ENCODE measurements at places on chromosomes 3 and 15. TPM values are rescaled to one million over a fixed set of nuclear protein-coding genes. Genes with fewer than 3 reads are reported as not detected.

GRCh38 chr3:156605686-156606605 lies 51.0 kb upstream of the SSR3 start:
- peak; percentile 83 for DNase-seq

- DNase-seq, result no peak
These were observed 143.8 kb upstream of the BCL6 start for GRCh38 chr3:187889106-187889505.

GRCh38 chr3:57135964-57136719 lies 29.0 kb downstream of the IL17RD start:
- no peak for DNase-seq

DNA sequence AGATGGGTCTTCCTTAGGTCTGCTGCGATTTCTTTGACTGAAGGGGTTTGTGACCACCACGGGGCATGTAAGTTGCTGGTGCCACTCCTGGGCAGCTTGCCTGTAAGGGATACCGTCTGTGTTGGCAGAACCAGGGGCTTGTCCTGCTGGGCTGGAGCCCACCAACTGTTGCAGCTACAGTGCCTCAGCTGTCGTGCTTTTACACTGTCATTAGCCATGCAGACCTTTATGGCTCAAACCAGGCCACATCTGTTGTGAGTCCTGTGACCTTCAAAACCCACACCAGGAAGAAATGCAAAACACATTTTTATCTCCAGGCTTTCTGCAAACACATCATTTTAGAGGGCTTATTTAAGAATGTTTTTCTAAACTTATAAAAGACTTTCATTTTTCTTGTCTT lies 168.7 kb downstream of the PTPRG start:
- DNase-seq, result no peak

DNA sequence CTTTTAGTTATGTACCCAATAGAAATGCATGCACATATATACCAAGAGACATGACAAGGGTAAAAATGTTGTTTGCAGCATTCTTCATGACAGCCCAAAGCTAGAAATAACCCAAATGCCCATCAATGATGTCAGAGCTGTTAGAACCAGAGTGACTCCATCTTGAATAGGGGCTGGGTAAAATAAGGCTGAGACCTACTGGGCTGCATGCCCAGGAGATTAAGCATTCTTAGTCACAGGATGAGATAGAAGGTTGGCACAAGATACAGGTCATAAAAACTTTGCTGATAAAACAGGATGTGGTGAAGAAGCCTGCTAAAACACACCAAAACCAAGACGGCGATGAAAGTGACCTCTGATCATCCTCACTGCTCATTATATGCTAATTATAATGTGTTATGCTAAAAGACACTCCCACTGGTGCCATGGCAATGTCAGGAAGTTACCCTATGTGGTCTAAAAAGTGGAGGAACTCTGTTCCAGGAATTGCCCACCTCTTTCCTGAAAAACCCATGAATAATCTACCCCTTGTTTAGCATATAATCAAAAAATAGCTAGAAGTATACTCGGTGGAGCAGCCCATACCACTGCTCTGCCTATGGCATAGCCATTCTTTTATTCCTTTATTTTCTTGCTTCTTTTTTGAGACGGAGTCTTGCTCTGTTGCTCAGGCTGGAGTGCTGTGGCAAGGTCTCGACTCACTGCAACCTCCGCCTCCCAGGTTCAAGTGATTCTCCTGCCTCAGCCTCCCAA lies 32.9 kb downstream of the ZBTB11 start:
- DNase-seq, result peak; percentile 96

The GOLGA8J gene
- not detected for total RNA-seq

- peak; percentile 60 for DNase-seq
These were observed 252.7 kb upstream of the ZPLD1 start for GRCh38 chr3:102182162-102182561.

DNA sequence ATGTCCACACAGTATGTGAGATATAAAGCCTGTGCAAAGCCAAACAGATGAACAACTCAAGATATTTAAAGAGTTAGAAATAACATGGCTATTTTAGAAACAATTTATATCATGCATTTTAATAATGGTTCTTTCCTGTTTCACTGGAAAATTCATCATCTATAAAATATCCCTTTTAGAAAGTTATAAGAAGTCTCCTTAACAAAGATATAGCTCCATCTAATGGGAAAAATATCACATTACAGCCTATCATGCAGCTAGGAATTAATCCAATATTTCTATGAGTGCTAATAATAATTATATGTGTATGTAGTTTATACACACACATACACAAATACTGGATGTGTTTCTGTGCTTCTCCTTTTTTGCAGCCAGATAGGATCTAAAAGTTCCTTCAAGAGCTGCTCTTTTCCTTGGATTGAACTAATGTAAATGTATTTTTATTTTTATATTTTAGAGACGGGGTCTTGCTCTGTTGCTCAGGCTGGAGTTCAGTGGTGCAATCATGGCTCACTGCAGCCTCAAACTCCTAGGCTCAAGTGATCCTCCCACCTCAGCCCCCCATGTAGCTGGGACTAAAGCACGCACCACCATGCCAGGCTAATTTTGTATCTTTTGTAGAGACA lies 21.6 kb downstream of the RPL22L1 start:
- DNase-seq, result no peak

- no peak for DNase-seq
These were observed 156.0 kb downstream of the CACNA1D start for GRCh38 chr3:53650424-53650823.

The IGF2BP2 gene
- 98.7 TPM for total RNA-seq

GRCh38 chr15:50137330-50137761 lies 18.3 kb upstream of the ATP8B4 start:
- peak; percentile 99 for DNase-seq

- no peak for DNase-seq
These were observed 111.9 kb downstream of the OXSM start for GRCh38 chr3:25901796-25902195.

The SPTSSB gene
- total RNA-seq, result not detected

The CSNK1G1 gene
- 23.3 TPM for total RNA-seq

DNA sequence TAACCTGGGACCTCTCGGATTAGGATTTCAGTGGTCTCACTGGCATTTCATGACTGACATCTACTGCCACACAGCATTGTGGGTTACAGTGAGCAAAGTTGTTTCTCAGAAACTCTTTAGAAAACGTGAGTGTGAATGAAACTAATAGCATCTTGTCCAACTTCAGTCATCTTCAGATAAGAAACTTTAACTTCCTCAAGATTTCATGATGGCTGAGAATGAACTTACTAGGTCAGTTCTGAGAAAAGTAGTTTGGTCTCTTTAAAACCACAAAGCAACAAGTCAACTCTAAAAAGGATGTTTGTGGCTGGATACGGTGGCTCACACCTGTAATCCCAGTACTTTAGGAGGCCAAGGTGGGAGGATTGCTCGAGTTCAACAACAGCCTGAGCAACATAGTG lies 14.2 kb upstream of the HOMER2 start:
- DNase-seq, result no peak

DNA sequence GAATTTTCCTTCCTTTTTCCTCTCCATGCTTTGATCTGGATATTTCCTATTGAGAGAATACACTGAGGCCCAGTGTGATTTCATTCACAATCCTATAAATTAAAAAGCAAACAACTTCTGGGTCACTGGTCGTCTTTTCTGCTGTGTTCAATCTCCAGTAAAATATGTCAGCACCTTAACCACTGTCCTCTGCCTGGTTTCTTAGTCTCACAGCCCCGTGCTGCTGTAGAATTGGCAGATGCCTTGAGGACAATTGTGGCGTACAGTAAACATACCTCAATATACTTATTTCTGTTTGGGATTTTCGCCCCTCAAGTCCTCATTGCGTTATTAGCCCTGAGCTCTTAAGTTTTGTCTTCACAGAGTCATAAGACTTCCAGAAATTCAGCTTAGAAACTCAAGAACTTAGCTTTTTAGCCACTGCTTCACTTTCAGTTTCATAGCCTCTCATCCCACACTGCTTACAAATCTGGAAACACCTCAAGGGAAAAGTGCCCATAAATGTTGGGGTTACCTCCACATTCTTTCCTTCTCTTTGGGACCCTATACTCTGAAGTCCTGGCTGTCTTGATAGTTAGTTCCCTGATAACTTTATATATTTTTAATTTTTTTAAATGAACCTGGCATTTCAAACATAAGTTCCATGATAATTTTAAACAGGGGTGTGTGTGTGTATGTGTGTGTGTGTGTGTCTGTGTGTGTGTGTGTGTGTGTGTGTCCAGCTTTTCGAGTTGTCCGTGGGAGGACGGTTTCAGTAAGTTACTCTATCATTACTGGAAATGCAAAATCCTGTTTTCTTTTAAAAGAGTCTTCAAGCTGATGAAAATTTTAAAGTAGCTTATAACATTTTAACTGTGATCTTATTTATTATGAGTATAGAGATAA lies 238.4 kb upstream of the CTDSPL start:
- DNase-seq, result no peak

DNA sequence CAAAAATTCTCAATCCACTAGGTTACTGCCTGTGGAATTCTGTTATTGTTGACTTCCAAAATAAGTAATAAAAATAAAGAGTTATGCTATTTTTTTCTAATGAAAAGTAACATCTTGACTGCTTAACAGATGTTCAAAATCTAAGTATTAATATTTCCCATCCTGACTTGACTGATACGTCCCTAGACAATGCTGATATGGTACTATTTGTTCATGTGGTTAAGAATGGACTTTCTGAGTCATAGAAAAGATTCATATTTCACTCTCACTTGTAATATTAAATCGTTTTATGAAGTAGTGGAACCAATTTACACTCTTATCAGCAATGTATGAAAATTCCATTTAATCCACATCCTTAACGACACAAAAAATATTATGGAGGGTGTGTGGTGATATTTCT lies 104.8 kb upstream of the PLSCR5 start:
- DNase-seq, result no peak

DNA sequence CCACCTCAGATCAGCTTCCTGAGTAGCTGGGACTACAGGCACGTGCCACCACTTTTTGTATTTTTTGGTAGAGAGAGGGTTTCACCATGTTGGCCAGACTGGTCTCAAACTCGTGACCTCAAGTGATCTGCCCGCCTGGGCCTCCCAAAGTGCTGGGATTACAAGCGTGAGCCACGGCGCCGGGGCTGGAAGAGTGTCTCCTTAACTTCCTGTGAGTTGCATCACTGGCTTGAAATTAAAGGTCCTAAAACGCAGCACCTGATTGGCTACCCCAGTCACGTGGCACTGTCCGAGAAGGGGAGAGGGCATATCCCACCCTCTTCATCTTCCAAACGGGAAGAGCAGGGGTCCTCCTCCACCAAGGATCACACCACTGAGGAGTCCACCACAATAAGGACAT lies 5.5 kb upstream of the FAM174B start:
- no peak for DNase-seq

The GPR62 gene
- not detected for total RNA-seq

DNA sequence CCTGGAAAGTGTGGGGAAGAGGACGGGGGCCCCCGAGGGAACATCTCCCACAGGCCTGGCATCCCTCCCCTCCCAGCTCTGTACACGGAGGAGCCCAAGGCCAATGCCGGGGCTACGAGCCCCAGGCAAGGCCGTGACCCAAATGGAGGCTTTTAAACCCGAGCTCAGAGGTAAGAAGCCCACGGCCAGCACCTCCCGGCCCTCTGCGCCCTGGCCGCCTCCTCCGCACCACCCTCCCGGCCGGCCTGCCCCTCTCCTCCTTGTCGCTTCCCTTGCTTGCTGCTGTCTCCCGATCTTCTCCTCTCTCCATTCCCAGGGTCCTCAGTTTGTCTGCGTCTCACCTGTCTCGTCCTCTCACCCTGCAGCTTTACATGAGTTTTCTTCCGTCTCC lies 1.3 kb downstream of the MUC4 start:
- DNase-seq, result no peak

DNA sequence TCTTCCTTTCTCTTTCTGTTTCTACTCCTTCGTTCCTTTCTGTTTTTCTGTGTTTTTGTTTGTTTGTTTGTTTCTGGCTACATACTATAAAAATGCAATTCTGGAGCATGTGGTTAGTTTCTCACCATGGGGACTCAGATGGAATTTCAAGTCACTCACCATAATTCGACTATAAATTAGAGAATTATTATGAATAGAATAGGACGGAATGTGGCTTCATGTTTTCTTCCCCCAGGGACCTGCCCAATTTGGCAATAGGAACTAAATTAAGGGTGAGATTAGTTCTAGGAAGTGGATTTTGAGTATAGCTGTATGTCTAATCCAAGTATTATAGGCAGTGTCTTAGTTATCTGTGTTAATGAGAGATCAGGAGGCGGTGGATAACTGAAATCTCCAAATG lies 96.9 kb downstream of the THSD4 start:
- no peak for DNase-seq

- DNase-seq, result no peak
These were observed 71.7 kb downstream of the CYP19A1 start for GRCh38 chr15:51266656-51267050.

DNA sequence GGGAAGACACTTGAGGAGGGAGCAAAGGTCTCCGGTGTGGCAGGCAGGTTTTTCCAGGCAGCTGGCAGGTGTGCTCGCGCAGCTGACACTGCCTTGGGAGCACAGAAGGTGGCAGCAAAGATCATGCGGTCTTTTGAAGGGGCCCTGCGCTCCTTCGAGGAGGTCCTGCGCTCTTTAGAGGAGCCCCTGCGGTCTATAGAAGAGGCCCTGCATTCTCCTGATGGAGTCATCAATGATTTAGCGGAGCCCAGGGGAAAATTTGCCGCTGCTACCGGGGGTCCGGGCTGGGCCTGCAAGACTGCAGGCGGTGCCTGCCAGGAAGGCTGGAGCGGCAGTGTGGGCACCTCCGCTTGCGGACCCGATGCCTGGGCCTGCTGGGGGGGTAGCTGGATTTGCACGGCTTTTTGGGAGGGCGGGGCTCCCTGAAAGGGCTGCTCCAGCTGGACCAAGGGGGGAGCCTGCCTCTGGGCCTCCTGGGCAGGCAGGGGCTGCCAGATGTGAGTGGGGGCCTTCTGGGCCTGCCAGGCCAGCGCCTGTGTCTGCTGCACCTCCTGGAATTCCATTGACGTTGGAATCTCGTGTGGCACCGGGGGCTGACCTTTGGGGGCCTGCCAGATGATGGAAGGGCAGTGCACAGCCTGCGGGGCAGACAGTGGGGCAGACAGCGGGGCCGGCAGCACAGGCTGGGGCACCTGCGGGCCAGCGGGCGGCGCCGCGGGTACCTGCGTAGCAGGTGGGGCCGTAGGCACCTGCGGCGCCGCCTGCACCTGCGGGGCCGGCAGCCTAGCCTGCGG lies 2.1 kb downstream of the MAGEL2 start:
- DNase-seq, result no peak

- DNase-seq, result no peak
These were observed 40.3 kb downstream of the WDR76 start for GRCh38 chr15:43867096-43867495.

GRCh38 chr3:190677001-190677400 lies 163.1 kb downstream of the IL1RAP start:
- DNase-seq, result no peak

The OSBPL10 gene
- total RNA-seq, result 8.6 TPM

GRCh38 chr15:68055224-68055705 lies 1.1 kb downstream of the PIAS1 start:
- peak; percentile 53 for DNase-seq

The POLQ gene
- total RNA-seq, result 3.8 TPM

GRCh38 chr3:20573175-20573574 lies 387.2 kb upstream of the SGO1 start:
- DNase-seq, result peak; percentile 60
